ENCODE measurements at places on chromosomes 1 and 21. TPM values are rescaled to one million over a fixed set of nuclear protein-coding genes. Genes with fewer than 3 reads are reported as not detected.

- peaks cover 19% of the 10 kb centered on the region for H3K4me1 ChIP-seq
- DNase-seq: no peak
- H3K36me3 ChIP-seq: no peaks in the 10 kb centered on the region
- H3K4me3 ChIP-seq: no peak overlapping the region
- H3K27ac ChIP-seq: no peak overlapping the region
These were observed 14.7 kb upstream of the TNFRSF8 start for GRCh38 chr1:12048372-12048771.

- no peak overlapping the region for H3K27ac ChIP-seq
- no peak overlapping the region for H3K4me3 ChIP-seq
- no peak for DNase-seq
- H3K27me3 ChIP-seq: no peaks in the 10 kb centered on the region
- peaks cover 81% of the 10 kb centered on the region for H3K36me3 ChIP-seq
These were observed 18.1 kb downstream of the COL6A1 start for GRCh38 chr21:45999581-46000181.

Gene CR1L
- total RNA-seq: not detected

- H3K4me3 ChIP-seq: peak overlapping the region; percentile 90
- H3K4me1 ChIP-seq: peaks cover 5% of the 10 kb centered on the region
- H3K27ac ChIP-seq: peak overlapping the region; percentile 58
- no peaks in the 10 kb centered on the region for H3K36me3 ChIP-seq
- DNase-seq: no peak
These were observed 314 bp downstream of the DPH5 start for GRCh38 chr1:101025283-101025656.

GRCh38 chr1:45385302-45385701 is 45.1 kb upstream of the MUTYH start:
- H3K4me1 ChIP-seq: no peaks in the 10 kb centered on the region
- DNase-seq: no peak
- no peak overlapping the region for H3K27ac ChIP-seq
- no peaks in the 10 kb centered on the region for H3K36me3 ChIP-seq
- no peak overlapping the region for H3K4me3 ChIP-seq

DNA sequence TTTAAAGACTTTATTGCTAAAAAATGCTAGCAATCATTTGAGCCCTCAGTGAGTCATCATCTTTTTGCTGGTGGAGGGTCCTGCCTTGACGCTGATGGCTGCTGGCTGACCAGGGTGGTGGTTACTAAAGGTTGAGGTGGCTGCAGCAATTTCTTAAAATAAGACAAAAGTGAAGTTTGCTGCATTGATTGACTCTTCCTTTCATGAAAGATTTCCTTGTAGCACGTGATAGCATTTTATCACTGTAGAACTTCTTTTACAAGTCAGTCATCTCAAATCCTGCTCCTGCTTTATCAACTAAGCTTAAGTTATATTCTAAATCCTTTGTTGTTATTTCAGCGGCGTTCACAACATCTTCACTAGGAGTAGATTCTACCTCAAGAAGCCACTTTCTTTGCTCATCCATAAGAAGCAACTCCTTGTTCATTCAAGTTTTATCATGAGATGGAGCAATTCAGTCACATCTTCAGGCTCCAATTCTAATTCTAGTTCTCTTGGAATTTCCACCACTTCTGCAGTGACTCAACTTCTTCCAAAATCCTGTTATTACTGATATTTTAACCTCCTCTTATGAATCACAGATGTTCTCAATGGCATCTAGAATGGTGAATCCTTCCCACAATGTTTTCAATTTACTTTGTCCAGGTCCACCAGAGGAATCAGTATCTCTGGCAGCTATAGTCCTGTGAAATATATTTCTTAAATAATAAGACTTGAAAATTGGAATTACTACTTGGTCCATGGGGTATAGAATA is 17.6 kb upstream of the RGS1 start:
- peaks cover 36% of the 10 kb centered on the region for H3K4me1 ChIP-seq
- H3K36me3 ChIP-seq: no peaks in the 10 kb centered on the region
- H3K27ac ChIP-seq: peak overlapping the region; percentile 65
- no peak overlapping the region for H3K4me3 ChIP-seq

Gene CELA2A
- total RNA-seq: not detected

GRCh38 chr1:29542548-29542947 is 306.2 kb downstream of the PTPRU start:
- no peaks in the 10 kb centered on the region for H3K36me3 ChIP-seq
- no peak overlapping the region for H3K4me3 ChIP-seq
- H3K4me1 ChIP-seq: no peaks in the 10 kb centered on the region
- H3K27ac ChIP-seq: no peak overlapping the region
- no peaks in the 10 kb centered on the region for H3K27me3 ChIP-seq
- no peak for DNase-seq

Gene PDPN
- total RNA-seq: 13.8 TPM

DNA sequence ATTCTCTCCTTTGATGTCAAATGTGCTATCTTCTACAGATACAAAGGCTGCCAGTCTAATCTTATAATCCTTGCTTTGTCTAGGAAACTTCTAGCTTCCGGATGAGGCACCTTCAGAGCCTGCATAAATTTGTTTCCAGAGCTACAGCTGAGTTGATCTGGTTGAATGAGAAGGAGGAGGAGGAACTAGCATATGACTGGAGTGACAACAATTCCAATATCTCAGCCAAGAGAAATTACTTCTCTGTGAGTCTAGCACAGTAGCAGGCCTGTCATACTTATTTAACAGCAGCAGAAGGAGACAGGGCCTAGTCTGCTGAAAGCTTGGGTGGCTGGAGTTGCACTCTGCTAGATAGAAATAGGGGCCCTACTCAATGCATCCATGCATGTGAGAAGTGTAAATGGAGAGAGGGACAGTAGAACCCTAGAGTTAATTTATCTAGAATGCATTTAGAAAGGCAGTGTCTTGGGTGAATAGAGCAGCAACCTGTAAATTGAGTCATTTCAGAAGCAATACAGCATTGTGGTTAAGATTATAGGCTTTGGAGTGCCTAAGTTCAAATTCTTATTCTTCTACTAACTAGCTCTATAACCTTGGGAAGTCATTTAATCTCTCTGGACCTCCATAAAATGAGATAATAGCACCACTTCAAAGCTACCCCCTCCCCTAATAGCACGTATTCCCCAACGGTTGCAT is 89.0 kb downstream of the MACF1 start:
- H3K36me3 ChIP-seq: peaks cover 72% of the 10 kb centered on the region
- no peaks in the 10 kb centered on the region for H3K27me3 ChIP-seq
- DNase-seq: no peak
- H3K4me1 ChIP-seq: peaks cover 7% of the 10 kb centered on the region
- no peak overlapping the region for H3K27ac ChIP-seq

- DNase-seq: no peak
- no peaks in the 10 kb centered on the region for H3K27me3 ChIP-seq
- no peak overlapping the region for H3K27ac ChIP-seq
- H3K36me3 ChIP-seq: peaks cover 6% of the 10 kb centered on the region
- H3K4me1 ChIP-seq: no peaks in the 10 kb centered on the region
- no peak overlapping the region for H3K4me3 ChIP-seq
These were observed 55.4 kb downstream of the SGIP1 start for GRCh38 chr1:66589326-66589725.

Gene SPRR3
- total RNA-seq: not detected

Gene RGS13
- 0.56 TPM for total RNA-seq

- no peak overlapping the region for H3K4me3 ChIP-seq
These were observed 1293.9 kb downstream of the PLA2G4A start for GRCh38 chr1:188122646-188123045.

DNA sequence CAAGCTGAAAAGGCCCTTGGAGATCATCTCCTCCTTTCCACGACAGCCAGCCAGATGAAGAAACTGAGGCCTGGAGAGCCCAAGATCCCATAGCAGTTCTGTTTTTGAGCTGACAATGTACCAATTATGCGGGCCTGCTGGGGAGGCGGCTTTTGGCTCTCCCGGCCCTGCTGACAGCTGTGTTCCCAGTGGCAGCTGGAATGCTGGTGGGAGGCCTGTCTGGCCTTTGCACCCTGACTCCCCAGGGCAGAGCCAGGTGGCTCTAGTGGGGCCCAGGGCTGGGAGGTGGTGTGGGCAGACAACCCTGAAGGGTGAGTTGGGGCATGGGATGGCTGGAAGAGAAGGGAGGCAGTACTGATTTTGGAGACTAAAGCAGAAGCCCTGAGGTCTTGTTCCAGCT is 30.7 kb upstream of the WASF2 start:
- no peak overlapping the region for H3K27ac ChIP-seq
- no peaks in the 10 kb centered on the region for H3K27me3 ChIP-seq
- H3K36me3 ChIP-seq: no peaks in the 10 kb centered on the region
- DNase-seq: no peak
- H3K4me3 ChIP-seq: no peak overlapping the region
- H3K4me1 ChIP-seq: peaks cover 37% of the 10 kb centered on the region

GRCh38 chr1:228333739-228334115 is 72.9 kb downstream of the TRIM11 start:
- no peaks in the 10 kb centered on the region for H3K27me3 ChIP-seq
- H3K36me3 ChIP-seq: no peaks in the 10 kb centered on the region
- H3K4me1 ChIP-seq: no peaks in the 10 kb centered on the region
- DNase-seq: no peak
- no peak overlapping the region for H3K4me3 ChIP-seq

Gene AIRE
- not detected for total RNA-seq
